ENCODE measurements at places on chromosomes 5 and 9. TPM values are rescaled to one million over a fixed set of nuclear protein-coding genes. Genes with fewer than 3 reads are reported as not detected.

PAEP gene
- not detected for total RNA-seq

SEMA4D gene
- total RNA-seq, result 33.5 TPM

PDZD2 gene
- total RNA-seq, result 0.65 TPM

MEIKIN gene
- total RNA-seq, result not detected

ACOT12 gene
- total RNA-seq, result not detected

TXNDC8 gene
- total RNA-seq, result not detected

CYSRT1 gene
- 1.2 TPM for total RNA-seq

C1QTNF3 gene
- 8.7 TPM for total RNA-seq

NIPBL gene
- 66.3 TPM for total RNA-seq

PCDHA1 gene
- 0.07 TPM for total RNA-seq

F12 gene
- total RNA-seq, result 2.3 TPM

CFAP90 gene
- 0.84 TPM for total RNA-seq

HCN1 gene
- 1.2 TPM for total RNA-seq

PCDHA10 gene
- 7.4 TPM for total RNA-seq

SKP1 gene
- total RNA-seq, result 340 TPM

CD14 gene
- total RNA-seq, result 0.28 TPM

FASTKD3 gene
- 12.9 TPM for total RNA-seq

SPINK7 gene
- not detected for total RNA-seq

SLC34A1 gene
- total RNA-seq, result 0.16 TPM

BTNL9 gene
- total RNA-seq, result not detected

NELFB gene
- total RNA-seq, result 79.0 TPM

TLX3 gene
- 0.52 TPM for total RNA-seq

FOXD4L5 gene
- total RNA-seq, result 0.34 TPM

KIAA1958 gene
- total RNA-seq, result 46.7 TPM

SLC6A19 gene
- total RNA-seq, result not detected

SPATA6L gene
- total RNA-seq, result 0.44 TPM

PCDHA9 gene
- total RNA-seq, result 1.4 TPM

PCDHGA7 gene
- total RNA-seq, result 0.32 TPM

RAB14 gene
- total RNA-seq, result 59.7 TPM

CYFIP2 gene
- 74.5 TPM for total RNA-seq

FAM221B gene
- 0.19 TPM for total RNA-seq

RNF183 gene
- total RNA-seq, result not detected

CSF1R gene
- total RNA-seq, result not detected

PLAC8L1 gene
- 1.8 TPM for total RNA-seq
